ENCODE measurements at places on chromosomes 16 and 17. TPM values are rescaled to one million over a fixed set of nuclear protein-coding genes. Genes with fewer than 3 reads are reported as not detected.

DNA sequence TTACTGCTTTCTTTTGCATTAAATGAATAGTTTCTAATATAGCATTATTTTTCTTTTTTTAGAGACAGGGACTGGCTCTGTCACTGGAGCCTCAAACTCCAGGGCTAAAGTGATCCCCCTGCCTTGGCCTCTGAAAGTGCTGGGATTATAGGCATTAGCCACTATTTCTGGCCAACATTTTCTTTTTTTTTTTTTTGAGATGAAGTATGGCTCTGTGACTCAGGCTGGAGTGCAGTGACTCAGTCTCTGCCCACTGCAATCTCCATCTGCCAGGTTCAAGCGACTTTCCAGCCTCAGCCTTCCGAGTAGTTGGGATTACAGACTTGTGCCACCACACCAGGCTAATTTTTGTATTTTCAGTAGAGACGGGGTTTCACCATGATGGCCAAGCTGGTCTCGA, 2.0 kb upstream of the DUXB start:
- DNase-seq = no peak

DNA sequence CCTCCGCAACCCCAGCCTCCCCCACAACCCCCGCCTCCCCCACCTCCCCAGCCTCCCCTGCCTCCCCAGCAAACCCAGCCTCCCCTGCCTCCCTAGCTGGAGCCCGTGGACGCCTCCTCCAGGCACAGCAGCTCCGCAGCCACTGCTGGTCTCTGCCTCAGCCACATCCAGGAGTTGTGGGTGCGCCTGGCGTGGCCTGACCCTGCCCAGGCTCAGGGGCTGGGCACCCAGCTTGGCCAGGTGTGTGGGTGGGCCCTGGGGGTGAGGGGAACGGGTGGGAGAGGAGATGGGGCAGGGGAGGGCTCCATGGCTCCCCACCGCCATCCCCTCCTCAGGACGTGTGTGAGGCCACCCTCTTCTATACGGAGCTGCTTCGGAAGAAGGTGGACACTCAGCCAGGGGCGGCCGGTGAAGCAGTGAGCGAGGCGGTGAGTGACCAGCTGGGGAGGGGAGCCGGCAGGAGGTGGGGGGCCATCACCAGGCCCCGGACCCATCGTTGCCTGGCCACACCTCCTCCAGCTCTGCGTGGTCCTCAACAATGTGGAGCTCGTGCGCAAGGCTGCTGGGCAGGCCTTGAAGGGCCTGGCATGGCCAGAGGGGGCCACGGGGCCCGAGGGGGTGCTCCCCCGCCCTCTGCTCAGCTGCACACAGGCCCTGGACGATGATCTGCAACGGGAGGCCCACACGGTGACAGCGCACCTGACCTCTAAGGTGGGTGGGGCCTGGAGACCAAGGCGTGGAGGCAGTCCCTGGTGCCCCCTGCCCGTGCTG, 5.8 kb downstream of the TSR3 start:
- no peak for DNase-seq

The PDPR gene
- 34.4 TPM for total RNA-seq

DNA sequence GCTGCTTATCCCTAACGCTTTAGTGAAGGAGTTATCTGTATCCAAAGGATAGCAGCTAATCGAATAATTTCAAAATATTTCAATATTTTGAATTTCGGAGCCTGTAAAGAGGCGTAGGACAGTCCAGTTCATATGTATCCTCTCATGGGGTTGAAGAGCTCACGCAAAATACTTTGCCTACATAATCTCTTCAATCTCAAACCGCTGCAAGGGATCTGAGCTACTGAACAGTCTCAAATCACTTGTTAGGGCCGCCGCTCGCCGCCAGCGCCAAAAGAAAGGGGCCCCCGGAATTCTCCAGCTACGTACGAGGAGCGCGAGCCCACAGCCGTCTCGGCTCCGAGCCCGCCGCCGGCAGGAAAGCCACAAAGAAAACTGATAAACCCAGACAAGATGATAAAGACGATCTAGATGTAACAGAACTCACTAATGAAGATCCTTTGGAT, 601 bp upstream of the RFWD3 start:
- DNase-seq = peak; percentile 21

The KIF18B gene
- 146 TPM for total RNA-seq

- DNase-seq = no peak
Measured at GRCh38 chr16:20884240-20884556, 16.0 kb downstream of the DCUN1D3 start.

GRCh38 chr17:14946481-14946880, 318.6 kb downstream of the PMP22 start:
- no peak for DNase-seq

The PIMREG gene
- total RNA-seq = 31.0 TPM

GRCh38 chr17:47230864-47231263, 21.7 kb downstream of the MYL4 start:
- DNase-seq = peak; percentile 28

GRCh38 chr17:39635614-39636176, 1.2 kb upstream of the STARD3 start:
- DNase-seq = no peak

The GLP2R gene
- not detected for total RNA-seq

The EVI2A gene
- 28.1 TPM for total RNA-seq

The ZNF385C gene
- total RNA-seq = 0.26 TPM

The CEMP1 gene
- 0.55 TPM for total RNA-seq

The MYADML2 gene
- total RNA-seq = not detected

- DNase-seq = no peak
Measured at GRCh38 chr17:28405632-28406472, at the start of gene SLC46A1. Gene SLC46A1, minus strand, starts transcription at chr17:28406212. Its CDS starts 98 bp downstream, at chr17:28406114.

The CPHXL2 gene
- not detected for total RNA-seq

GRCh38 chr16:27127308-27127707, 60.6 kb downstream of the C16orf82 start:
- DNase-seq = no peak

GRCh38 chr17:8956465-8956902, 9.0 kb downstream of the PIK3R5 start:
- DNase-seq = no peak

DNA sequence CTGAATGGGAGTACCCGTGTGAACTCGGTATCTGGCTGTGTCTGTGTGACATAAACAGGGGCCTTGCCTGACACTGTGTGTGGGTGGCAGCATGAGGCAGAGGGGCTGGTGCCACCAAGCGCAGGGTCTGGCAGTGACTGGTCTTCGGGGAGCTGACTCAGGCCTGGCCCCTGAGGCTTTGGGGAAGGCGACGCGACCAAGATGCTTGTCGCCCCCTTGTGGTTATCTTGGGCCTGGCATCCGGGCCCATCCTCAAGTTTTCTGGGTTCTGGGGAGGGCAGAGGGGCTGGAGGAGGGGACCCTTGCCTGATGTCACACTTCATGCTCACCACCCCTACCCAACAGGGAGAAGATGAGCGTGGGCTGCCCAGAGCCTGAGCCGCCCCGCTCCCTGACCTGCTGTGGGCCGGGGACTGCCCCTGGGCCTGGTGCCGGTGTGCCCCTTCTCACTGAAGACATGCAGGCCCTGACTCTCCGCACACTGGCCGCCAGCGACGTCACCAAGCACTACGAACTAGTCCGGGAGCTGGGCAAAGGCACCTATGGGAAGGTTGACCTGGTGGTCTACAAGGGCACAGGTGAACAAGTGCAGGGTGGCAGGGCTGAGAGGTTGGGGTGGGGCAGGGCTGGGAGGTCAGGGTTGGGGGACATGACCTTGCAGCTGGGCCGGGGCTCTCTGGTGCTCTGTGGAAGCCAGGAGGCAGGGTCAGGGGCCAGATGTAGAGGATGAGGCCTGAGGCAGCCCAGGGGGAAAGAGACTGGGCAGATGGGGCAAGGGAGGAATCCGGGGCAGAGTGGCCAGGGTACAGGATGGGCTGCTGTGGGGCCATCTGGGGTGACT, 24.9 kb downstream of the SBK1 start:
- DNase-seq = peak; percentile 73

The GP1BA gene
- not detected for total RNA-seq

DNA sequence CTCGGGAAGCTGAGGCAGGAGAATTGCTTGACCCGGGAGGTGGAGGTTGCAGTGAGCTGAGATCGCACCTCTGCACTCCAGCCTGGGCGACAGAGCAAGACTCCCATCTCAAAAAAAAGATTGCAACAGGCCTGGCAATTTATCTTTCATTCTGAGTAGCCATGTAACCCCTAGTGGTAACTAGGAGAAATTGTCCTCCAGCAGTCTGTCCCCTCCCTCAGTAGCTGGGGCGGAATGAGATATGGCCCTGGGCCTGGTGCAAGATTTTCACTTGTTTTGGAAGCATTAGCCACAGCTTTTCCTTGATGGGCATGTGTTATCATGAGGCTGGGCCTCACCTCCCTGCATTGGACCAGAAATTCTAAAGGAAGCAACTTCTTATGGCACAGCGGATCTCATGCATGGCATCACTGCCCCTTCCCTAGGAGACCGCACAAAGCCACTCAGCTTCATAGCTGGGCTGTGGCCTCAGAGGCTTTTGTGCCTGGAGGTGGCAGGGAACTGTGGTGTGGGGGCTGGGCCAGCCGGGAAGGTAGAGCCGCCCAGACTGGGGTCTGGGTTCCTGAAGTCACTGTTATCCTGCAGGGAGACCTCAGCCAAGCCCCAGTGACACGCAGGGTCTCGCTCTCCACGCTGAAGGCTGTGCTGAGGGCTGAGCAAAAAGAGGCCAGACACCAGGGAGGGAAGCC, 13.4 kb downstream of the NATD1 start:
- DNase-seq = peak; percentile 51

DNA sequence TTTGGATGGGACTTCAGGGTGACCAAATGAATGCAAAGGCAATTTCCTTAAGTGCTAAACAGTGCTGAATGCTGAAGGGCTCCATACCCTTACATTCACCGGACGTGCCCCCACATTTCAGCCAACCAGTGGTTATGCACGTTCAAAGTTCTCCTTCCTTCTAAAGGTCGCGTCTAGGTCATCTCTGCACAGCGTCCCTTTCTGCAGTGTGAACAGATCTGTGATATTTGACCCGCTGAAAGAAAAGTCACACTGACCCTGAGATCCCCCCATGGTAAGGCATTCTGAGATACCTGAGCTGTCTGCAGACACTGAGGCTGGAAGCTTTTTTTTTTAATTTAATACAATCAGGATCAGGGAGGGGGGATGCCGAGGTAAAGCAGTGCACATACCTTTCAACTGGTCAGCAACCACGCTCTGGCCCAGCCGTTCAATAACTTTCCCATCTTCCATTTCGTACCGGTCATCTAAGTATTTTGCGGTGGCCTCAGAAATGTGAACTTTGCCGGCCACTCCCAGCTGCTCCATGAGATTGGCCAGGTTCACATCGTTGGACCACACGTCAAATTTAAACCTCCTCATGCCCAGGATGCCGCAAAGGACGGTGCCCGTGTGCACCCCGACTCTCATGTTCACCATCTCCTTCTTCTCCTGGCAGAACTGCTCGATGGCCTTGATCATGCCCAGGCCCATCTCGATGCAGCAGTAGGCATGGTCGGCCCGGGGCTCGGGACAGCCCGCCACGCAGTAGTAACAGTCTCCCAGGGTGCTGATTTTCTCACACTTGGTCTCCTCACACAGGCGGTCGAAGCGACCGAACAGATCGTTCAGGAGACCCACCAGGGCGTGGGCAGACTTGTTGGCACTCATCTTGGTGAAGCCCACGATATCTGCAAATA, 2.6 kb downstream of the ADCY9 start:
- no peak for DNase-seq

- peak; percentile 44 for DNase-seq
Measured at GRCh38 chr16:85557083-85557970, 55.8 kb upstream of the GSE1 start.

GRCh38 chr16:10514369-10515055, 65.9 kb downstream of the EMP2 start:
- peak; percentile 64 for DNase-seq

DNA sequence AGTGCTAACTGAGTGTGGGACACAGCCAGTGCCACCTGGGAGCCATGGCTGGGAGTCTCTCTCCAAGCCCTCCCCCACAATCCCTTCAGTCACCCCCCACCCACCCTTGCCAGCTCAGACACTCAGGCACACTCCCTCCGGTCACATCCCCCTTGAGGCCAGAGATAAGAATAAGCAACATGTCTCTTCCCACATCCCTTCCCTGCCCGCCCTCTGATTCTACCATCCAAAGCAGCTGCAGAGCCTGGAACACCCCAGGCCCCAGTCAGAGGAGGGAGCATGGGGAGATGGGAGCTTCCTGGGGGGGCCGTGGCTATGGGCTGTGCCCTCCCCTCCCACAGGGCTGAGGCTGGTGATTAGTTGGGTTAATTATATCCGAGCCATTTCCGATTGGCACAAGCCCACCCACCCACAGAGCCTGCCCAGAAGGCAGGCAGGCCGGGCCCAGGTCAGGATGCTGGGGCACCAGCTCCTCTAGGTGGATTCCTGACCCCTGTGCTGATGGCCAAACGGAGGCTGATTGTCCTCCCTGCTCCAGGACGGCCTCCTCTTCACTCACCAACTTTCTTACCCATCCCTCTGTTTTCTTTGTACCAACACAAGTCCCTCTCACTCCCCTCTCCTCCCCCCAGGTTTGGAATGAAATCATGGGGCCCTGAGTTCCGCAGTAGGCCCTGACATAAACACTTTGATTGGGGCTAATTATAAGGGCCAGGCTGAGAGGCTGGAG, 28.6 kb upstream of the MEIOC start:
- DNase-seq = no peak

The ZNF597 gene
- 1.9 TPM for total RNA-seq

GRCh38 chr17:36024106-36024869, 6.5 kb upstream of the CCL23 start:
- DNase-seq = no peak

DNA sequence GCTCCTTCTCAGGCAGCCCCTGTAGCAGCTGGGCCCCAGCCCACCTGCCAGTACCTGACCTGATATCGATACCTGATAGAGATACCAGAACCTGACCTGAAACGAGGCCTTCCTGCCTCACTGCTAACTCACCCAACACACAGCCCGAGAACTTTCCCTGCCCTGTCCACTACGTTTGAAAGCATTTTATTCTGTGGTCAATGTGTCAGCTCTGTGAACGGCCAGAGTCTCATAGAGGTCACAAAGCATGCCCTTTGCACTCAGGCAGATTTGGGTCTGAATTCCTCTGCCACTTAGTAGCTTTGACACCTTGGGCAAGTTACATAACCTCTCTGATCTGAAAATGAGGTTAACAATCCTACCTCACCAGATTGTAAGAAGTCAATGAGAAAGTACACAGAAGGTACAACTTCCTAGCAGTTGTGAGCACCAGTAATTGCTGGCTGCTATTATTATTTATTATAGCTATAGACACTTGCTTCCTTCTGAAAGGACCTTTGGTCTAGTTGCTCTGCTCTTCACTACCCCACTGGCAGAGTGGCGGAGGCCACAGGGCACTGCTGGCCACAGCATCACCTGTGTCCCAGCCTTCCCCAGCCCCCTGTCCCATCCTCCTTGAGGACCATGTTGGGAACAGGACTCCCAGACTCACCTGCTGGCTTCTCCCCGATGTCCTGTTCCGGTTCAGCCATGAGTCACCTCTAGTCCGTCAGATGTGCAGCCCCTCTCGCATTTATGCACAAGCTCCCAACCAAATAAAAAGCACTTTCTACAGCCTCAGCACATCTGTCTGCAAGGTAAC, 895 bp downstream of the ANKRD40CL start:
- DNase-seq = no peak

- DNase-seq = no peak
Measured at GRCh38 chr16:2195322-2196161, 863 bp downstream of the CASKIN1 start.

- no peak for DNase-seq
Measured at GRCh38 chr16:78505544-78506366, 406.3 kb downstream of the WWOX start.

Data from OCI-LY7 (cell line).